Vein endothelial cell (primary cell): ENCODE measurements at places on chromosomes 7 and 10. TPM values are rescaled to one million over a fixed set of nuclear protein-coding genes. Genes with fewer than 3 reads are reported as not detected.

The EIF5AL1 gene
- 1.3 TPM in 2 replicates for total RNA-seq

The SUPV3L1 gene
- 20.6 and 26.8 TPM in 2 replicates for total RNA-seq

The MMD2 gene
- not detected in 2 replicates for total RNA-seq

The LLCFC1 gene
- total RNA-seq = not detected in 2 replicates

The SFXN2 gene
- total RNA-seq = 4.6 and 7.1 TPM in 2 replicates

The TMEM273 gene
- 4.6 and 24.1 TPM in 2 replicates for total RNA-seq
